ENCODE measurements at places on chromosomes 7 and 10.

- DNase-seq, result no peak
Measured at GRCh38 chr7:38978491-38978890, 782 bp downstream of the POU6F2 start.

DNA sequence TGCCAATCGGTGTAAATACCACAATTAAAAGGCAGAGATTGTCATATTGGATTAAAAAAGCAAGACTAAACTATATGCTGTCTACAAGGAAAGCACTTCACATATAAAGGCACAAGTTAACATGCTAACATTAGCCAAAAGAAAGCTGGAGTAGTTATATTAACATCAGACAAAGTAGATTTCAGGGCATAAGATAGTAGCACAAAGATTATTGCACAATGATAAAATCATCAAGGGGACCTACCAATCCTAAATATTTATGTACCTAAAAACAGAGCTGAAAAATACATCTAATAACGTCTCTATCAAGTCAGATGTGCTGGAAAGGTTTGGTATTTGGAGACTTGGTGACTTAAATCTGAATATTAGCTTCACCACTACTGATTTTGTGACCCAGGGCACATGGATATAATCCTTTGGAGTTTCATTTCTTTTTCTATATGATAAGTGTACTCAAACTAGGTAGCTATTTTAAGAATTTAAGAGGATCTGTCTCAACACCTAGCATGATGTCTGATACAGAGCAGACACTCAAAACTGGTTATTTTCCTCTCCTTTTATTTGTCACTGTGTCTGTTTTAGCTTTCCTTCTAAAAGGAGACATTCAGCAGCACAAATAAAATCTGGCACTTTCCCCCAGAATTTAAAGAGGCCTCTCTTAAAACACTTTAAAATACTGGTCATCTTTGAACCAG lies 156.5 kb downstream of the DOCK4 start:
- DNase-seq, result no peak

- no peak for DNase-seq
Measured at GRCh38 chr7:37028909-37029440, 304.7 kb upstream of the AOAH start.

GRCh38 chr10:11951695-11952094 lies 90.9 kb downstream of the UPF2 start:
- no peak for DNase-seq

DNA sequence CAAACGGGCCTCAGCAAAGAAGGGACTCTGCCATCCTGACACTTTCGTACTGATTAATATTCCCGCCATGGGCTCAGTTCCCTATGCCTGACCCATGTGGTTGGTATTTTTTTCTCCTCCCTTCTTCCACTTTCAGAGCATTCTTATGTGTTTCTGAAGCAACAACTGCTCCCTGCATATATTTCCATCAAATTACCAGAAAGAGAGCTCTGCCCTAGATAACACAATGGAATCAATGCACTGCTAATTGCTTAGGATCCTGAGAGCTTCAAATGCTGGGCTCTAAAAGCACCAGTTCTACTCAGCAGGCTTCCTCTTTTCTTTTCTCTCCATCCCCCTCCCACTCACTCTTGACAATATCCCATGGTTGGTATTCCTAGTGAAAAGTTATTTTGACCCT lies 5.3 kb downstream of the TECTB start:
- no peak for DNase-seq

Data from stimulated activated CD4-positive, alpha-beta T cell treated with anti-CD3 and anti-CD28 coated beads, TNF-alpha, amount 100 ng/mL, for 1 hour (primary cell).